Ecto neural progenitor cell (in vitro differentiated cells): ENCODE measurements at places on chromosomes 1 and 21.
A peak's percentile ranks its signal among the peaks of the same experiment; 100 is the strongest.

GRCh38 chr1:36754366-36754765 is 271.7 kb upstream of the CSF3R start:
- DNase-seq = no peak

GRCh38 chr1:111587509-111588174 is 31.9 kb upstream of the RAP1A start:
- no peak for DNase-seq

- DNase-seq = no peak
Measured at GRCh38 chr1:202585590-202585933, 124.7 kb downstream of the SYT2 start.

- DNase-seq = no peak
Measured at GRCh38 chr1:61782771-61783170, 40.5 kb downstream of the PATJ start.

- DNase-seq = peak; percentile 88
Measured at GRCh38 chr1:26692211-26692792, 3.5 kb upstream of the ARID1A start.

DNA sequence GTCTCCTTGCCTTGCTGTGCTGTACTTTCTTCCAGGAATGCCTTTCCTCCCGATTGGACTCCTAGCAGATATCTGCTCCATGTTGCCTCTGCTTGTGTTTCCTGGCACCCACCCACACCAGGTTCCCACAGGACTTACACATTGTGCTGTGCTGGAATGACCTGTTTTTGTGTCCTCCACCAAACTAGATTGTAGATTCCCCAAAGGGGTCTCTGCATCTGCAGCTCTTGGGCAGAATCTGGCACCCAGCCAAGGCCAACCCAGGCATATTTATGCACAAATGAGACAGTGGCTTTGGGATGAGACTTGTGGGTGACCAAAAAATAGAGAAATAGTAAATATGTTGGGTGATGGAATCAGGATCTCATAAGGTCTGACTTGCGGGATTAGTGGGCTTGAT is 278.2 kb downstream of the RRAGC start:
- DNase-seq = no peak

DNA sequence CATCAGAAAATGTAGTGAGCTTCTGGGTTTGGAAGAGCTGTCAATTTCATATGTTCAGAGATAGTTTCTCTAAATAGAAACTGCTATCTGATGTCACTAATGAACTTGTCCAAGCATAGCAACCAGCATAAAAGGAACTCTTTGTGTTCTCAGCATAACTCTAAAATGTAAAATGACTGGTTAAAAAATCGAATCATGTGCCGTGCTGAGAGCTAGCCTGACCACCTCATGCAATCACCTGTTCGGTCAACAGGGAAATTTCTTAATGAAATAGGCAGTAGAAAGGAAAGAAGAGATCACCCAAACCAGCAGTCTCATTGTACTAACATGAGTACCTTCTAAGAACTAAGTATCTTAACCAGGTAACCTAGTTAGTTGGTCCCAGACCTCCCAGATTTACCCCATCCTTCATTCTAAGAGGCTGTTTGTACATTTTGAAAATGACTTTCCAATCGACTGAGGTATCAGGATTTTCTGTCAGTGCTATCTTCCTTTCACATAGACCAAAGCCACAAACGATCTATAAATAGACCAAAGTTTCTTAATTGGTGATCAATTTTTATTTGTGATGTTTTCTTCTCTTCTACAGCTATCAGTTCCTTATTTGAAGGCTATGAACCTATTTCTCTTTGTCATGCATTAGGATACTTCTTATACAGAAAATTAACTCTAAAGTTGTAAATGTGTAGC is 147.3 kb downstream of the TLR5 start:
- DNase-seq = no peak

- no peak for DNase-seq
Measured at GRCh38 chr1:205630241-205630640, 1.6 kb downstream of the ELK4 start.

DNA sequence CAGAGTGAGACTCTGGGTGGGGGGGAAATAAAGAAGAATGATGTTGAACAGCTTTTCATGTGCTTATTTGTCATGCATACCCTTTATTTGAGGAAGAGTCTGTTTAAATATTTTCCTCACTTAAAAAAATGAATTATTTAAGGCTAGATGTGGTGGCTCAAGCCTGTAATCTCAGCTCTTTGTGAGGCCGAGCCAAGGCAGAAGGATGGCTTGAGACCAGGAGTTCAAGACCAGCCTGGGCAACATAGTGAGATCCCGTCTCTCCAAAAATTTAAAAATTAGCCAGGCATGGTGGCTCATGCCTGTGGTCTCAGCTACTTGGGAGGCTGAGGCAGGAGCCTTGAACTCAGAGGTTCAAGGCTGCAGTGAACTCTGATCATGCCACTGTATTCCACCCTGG is 25.4 kb downstream of the SLC30A1 start:
- no peak for DNase-seq

GRCh38 chr21:25903607-25904006 is 168.8 kb downstream of the GABPA start:
- no peak for DNase-seq

DNA sequence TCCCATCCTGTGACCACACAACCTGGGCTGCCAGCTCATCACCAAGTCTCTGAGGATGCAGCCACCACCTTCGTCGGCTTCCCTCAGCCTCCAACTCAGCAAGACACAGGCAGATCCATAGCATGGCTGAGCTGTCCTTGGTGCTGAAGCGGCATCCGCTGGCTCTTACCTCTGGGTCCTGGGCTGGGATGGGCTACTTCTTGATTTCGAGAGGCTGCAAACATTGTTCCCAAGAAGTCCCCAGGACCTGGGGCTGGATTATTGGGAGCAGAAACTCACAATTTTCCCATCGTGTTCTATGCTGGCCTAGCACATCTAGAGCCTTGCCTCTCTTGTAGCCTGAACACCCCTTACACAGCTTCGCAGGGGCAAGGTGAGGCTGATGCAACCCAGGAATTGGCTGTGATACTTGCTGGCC is 24.9 kb upstream of the C1QA start:
- peak; percentile 88 for DNase-seq

DNA sequence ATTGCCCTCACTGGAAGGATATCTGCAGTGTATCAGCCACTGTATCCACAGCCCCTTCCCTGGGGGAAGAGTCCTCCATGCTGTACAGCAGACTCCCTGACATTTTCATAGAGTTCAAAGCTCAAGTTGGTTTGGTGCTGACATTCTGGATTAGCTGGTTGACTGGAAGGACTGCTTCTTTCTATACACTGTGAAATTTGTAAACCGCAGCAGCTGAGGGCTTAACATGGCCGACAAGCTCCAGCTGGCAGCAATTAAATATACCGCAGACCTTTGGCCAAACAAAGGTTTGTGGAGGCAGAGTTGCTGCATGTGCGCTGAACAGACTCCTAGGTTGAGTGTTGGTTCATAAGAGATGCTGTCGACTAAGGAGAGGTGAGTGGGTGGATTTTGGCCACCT is 126.4 kb downstream of the DHRS3 start:
- no peak for DNase-seq

- no peak for DNase-seq
Measured at GRCh38 chr1:215819114-215819513, 252.0 kb downstream of the KCTD3 start.

DNA sequence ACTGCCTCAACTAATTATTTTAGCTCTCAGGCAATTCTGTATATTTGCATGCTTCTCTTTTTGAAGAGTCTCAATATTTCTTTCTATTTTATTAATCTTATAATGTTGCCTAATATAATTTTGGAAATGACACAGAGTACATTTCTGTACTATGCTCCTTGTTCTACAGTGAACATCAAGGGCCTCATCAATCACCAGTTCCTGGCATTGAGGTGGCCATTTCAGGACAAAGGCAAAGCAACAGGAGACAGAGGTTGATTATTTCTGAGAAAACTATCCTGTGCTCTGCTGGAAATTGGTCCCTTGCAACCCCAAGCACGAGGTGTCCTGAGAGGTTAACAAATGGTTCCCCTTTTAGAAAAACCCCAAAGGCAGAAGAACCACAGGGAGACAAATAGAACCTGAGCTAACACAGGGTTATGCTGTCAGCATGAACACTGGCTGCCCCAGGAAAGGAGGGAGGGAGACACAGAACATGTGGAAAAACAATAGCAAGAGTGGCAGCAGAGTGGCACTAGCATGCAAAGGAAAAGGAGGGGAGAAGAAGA is 63.9 kb upstream of the VAV3 start:
- no peak for DNase-seq

DNA sequence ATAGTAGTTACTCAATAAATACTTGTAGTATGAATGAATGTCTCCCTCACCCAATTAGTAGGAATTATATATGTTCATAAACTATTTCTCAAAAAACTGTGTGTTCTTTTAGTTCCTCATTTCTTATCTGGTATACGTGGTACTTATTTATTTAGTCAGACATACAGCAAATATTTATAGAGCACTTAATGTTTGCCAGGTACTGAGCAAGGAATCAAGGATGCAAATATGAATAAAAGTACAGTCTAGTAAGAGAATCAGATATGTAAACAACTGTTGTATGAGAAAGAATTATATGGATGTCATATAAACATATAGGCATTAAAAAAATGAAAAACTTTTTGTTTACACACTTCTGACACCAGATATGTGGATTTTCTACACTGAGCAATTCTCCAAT is 58.5 kb downstream of the ATF6 start:
- no peak for DNase-seq

DNA sequence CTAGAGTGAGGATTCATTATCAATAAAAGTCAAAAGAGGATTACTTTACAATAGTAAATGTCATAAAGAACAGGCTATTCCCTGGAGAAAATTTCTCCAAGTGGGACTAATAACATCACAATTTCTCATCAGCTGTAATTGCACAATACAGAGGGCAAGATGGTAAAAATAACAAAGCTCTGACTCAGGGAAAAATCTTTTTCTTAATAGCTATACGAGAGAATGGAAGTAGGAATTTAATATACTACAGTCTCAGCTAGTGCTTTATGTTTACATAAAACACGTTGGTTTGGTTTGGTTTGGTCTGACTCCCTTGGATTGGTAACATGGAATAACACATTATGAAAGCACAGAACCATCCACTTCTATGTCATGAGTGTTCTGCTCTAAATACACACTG is 397.6 kb downstream of the LRRIQ3 start:
- no peak for DNase-seq

GRCh38 chr1:245500546-245500945 is 345.8 kb downstream of the KIF26B start:
- no peak for DNase-seq

DNA sequence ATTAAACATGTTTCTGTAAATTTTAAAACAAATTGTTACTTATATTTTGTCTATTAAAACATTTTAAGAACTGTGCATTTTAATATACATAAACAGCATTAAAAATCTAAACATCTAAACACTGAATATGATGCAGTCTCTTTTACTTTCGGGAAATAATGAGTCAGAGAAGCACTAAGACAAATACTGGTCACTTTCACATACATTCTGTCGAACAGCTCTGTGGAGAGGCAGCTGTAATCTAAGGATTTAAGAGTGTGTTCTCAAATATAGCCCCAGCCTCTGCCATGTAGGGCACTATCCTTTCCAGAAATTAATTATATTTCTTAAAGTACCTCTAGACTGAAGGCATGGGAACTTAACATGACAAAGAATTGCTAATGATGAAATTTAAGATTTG is 89.6 kb upstream of the PTGFR start:
- DNase-seq = no peak

GRCh38 chr1:117015724-117016123 is 14.2 kb downstream of the CD101 start:
- DNase-seq = no peak

GRCh38 chr1:11952455-11953109 is 18.1 kb downstream of the PLOD1 start:
- no peak for DNase-seq

DNA sequence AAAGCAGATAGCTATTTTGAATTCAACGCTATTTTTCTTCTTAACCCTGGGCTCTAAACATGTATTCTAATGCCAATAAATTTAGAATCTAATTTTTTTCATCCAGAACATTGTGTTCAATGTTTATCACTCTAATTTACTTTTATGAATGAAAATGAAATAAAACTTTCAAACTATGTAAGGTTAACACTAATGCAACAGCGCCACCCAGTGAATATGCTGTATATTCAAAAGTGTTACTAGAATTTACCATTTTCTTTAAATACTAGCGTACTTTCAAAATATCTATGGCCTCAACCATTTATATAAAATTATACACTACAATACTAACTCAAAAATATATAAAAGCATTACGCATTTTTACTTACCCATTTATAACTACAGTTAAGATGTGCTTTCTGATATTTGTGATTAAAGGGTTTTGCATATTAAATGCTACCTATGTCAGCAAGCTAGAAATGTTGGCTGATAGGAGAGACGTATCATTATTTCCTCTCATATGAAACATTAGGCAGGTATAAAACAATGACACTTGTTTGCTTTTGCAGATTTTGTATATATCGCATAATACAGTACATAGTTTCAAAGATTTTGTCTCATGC is 5.9 kb upstream of the NUF2 start:
- no peak for DNase-seq

GRCh38 chr1:17920881-17921640 is 165.9 kb downstream of the ACTL8 start:
- no peak for DNase-seq

DNA sequence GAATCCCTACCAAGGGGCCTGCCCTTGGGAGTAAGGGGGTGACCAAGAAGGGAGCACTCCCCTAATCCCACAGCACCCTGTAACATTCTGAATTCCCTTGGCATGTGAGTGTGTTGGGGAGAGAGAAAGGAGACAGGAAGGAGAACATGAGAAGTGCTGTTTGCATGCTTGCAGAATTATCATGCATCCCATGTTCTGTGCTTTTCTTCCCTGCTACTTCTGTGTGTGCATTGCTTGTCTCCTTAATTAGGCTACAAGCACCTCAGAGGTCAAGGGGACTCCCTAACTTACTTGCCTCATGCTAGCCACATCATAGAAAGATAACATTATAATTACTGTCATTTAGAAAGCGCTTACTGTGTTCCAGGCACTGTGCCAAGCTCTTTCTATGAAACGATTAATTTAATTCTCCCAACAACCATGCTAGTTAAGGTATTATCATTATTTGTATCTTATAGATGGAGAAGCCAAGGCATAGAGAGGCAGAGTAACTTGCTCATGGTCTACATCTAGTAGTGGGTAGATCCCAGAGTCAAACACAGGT is 11.1 kb downstream of the NOS1AP start:
- no peak for DNase-seq

- DNase-seq = no peak
Measured at GRCh38 chr1:4129693-4130092, 229.6 kb upstream of the C1orf174 start.

GRCh38 chr1:32234792-32235191 is 12.2 kb upstream of the FAM167B start:
- no peak for DNase-seq

GRCh38 chr1:13494025-13494424 is 19.8 kb downstream of the LRRC38 start:
- no peak for DNase-seq
